Aorta (tissue), 5 donors: ENCODE measurements at places on chromosomes 7 and 10. TPM values are rescaled to one million over a fixed set of nuclear protein-coding genes. Genes with fewer than 3 reads are reported as not detected.

Gene ZCCHC24
- total RNA-seq: 79.3 TPM

- no peak for DNase-seq
- peaks cover 2% of the 10 kb centered on the region for H3K4me1 ChIP-seq
- H3K27me3 ChIP-seq: no peaks in the 10 kb centered on the region
Observed at GRCh38 chr10:89526358-89526757, 9.0 kb downstream of the SLC16A12 start.

DNA sequence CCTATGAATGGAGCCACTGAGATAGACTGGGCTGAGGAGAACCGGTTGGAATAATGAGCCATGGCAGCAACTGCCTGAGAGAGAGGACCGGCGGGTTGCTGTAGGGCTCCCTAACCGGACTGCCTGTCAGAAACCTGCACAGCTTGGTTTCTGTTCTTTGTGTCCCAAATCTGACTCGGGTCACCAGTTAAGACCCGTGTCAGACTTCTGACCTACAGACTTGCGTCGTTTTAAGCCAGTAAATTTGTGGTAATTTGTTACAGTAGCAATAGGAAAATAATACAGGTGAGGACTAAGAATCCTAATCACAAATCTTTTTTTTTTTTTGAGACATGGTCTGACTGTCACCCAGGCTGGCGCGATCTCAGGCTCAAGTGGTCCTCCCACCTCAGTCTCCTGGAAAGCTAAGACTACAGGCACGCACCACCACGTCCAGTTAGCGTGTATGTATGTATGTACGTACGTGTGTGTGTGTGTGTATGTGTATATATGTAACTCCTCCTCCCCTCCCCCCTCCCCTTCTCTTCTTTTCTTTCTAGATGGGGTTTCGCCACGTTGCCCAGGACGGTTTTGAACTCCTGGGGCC is 672 bp upstream of the DDX56 start:
- no peaks in the 10 kb centered on the region for H3K4me1 ChIP-seq
- H3K36me3 ChIP-seq: peaks cover 10% of the 10 kb centered on the region
- H3K27me3 ChIP-seq: no peaks in the 10 kb centered on the region
- peak overlapping the region; percentile 90 for H3K27ac ChIP-seq
- no peak for DNase-seq

DNA sequence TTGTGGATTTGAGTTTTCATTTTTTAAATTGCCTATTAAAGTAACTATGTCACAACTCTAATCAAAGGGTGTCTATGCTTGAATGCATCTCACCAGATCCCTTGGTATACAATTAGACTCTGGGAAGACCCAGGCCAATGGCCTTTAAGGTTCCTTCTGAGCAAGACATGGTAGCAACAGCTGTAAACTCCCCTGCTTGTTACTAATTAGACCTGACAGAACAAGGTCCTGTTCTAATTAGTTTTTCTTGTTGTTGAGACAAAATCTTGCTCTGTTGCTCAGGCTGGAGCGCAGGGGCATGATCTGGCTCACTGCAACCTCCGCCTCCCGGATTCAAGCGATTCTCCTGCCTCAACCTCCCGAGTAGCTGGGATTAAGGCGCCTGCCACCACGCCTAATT is 2.9 kb downstream of the MYH16 start:
- DNase-seq: no peak
- no peaks in the 10 kb centered on the region for H3K36me3 ChIP-seq
- no peaks in the 10 kb centered on the region for H3K27me3 ChIP-seq
- H3K4me1 ChIP-seq: no peaks in the 10 kb centered on the region
- no peak overlapping the region for H3K27ac ChIP-seq

- H3K36me3 ChIP-seq: peaks cover 34% of the 10 kb centered on the region
- no peaks in the 10 kb centered on the region for H3K27me3 ChIP-seq
- DNase-seq: no peak
- H3K27ac ChIP-seq: no peak overlapping the region
- H3K4me1 ChIP-seq: no peaks in the 10 kb centered on the region
- H3K4me3 ChIP-seq: no peak overlapping the region
Observed at GRCh38 chr7:6691103-6691502, 15.6 kb downstream of the ZNF12 start.
